Daoy (cell line): ENCODE measurements at places on chromosomes 3 and 15. TPM values are rescaled to one million over a fixed set of nuclear protein-coding genes. Genes with fewer than 3 reads are reported as not detected.

DNA sequence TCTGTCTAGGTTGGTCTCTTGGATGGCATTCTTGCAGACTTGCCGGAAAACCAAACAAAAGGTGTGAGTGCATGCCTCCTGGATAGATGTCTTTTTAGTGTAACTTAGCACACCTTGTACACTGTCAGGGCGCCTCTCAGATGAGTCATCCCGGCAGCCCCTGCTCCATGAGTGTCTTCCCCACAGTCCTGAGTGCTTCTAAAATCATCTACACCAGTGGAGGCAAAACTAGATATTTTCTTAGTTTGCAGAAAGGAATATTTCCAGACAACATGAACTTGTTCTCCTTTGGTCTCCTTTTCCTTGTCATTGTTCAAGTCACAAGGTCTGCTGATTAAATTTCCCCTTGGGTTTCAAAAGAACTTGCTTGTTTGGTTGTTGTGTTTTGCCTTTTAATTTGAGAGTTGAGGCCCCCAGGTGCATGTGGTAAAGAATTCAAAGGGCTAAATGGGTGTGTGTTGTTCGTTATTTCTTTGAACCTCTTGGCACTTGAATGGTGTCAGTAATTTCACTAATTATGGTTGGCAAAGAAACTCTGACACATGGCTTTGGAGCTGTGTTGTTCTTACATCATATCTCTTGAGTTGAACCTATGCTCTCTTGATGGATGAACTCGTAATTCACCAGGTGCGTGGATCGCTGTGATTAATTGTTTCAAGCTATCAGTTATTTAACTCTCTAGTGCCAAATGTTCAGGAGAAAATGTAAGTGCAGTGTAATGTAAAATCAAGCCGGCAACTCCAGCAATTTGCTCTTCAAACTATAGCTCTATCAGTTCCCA lies 98.2 kb downstream of the IGF1R start:
- no peak for DNase-seq

GRCh38 chr3:195198426-195199346 lies 72.3 kb downstream of the XXYLT1 start:
- no peak for DNase-seq

- peak; percentile 10 for DNase-seq
Observed at GRCh38 chr15:80121546-80121945, 31.3 kb upstream of the FAH start.

GRCh38 chr3:71487418-71487817 lies 96.1 kb downstream of the FOXP1 start:
- DNase-seq, result no peak

DNA sequence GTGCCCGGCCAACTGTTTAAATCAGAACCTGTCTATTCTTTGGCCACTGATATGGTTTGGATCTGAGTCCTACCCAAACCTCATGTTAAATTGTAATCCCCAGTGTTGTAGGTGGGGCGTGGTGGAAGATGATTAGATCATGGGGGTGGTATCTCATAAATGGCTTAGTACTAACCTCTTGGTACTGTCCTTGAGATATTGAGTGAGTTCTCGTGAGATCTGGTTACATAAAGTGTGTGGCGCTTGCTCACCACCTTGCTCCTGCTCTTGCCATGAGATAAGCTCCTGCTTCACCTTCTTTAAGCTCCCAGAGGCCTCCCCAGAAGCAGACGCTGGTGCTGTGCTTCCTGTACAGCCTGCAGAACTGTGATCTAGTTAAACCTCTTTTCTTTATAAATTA lies 42.4 kb downstream of the REC114 start:
- no peak for DNase-seq

GRCh38 chr15:73944161-73945129 lies 18.2 kb downstream of the LOXL1 start:
- no peak for DNase-seq

GRCh38 chr15:27486051-27486450 lies 515.1 kb downstream of the GABRG3 start:
- DNase-seq, result no peak

- no peak for DNase-seq
Observed at GRCh38 chr3:4817128-4817527, 162.1 kb upstream of the BHLHE40 start.

The C3orf38 gene
- 13.8 and 17.1 TPM in 2 replicates for total RNA-seq

DNA sequence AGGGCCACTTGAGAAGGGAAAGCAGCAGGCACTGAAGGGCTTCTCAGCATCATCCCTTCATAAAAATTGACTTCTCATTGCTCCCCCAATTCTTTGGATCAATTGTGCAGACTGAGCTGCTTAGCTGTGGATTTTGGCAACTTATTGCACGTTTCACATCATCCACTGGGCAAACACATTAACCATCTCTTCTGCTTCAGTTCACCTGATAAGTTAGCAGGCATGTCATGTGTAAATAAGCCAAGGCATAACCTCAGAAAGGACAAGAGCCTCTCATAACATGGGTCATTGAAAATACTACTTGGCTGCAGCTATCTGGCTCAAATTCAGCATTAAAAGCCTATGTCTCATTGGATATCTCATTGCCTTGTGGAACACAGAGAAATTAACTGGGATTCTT lies 366.5 kb downstream of the LRRC3B start:
- no peak for DNase-seq

DNA sequence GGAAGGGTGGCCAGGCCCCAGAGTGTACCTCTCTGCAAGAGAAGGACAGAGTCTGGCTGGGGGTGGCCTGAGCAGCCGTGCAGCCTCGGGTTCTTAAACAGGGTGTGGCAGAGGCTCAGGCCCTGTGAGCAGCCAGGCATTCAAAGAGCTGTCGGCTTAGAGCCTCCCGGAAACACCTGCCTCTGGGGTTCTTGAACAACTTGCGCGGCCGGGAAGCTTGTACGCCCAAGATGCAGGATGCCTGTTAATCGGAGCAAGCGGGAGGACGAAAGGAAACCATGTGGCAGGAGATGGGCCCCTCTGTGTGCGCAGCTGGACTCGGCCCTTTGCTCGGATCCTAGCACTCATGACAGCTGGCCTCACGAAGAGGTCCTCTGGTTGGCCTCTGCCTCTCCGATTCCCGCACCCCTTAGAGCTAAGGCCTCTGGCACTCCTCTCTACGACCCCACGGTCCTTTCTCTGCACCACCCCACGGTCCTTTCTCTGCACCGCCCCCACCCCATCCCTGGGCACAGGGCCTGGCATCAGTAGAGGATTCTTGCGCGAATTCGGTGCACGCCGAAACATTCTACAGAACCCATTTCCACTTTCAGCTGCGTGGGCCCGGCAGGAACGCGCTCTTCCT lies 23.9 kb upstream of the TXNRD3 start:
- no peak for DNase-seq

DNA sequence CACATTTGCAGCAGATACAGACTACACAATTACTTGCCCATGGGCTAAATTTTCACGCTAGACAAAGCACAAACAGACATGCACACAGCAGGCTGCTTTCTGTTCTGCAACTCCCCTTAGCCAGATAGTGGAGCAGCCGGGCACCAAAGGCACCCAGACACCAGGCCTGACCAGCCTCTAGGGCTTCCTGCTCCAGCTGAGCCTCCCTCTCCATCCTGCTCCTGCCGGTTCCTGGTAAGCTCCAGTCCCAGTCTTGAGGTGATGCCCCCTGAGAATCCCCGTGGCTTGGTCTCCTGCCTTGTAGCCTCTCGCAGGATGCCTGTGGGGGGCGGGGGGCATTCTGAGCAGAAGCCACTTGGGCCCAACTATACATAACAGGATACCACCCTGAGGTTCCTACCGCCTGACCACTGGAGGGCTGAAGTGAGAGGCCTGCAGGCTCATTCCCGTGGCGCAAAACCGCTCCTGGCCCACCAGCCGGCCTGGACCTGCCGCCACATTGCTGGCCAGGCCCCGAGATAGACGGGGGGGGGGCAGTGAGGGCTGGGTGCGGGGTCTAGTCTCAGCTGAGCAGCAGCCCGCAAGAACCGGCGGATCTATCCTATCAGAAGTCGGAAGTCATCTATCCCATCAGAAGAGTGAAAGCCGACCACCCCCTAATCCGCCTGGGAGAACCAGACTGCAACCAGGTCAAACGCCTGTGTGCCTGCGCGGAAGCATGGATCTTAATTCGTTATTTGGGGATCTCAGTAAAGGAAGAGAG lies 3.9 kb downstream of the FOXL2 start:
- no peak for DNase-seq

DNA sequence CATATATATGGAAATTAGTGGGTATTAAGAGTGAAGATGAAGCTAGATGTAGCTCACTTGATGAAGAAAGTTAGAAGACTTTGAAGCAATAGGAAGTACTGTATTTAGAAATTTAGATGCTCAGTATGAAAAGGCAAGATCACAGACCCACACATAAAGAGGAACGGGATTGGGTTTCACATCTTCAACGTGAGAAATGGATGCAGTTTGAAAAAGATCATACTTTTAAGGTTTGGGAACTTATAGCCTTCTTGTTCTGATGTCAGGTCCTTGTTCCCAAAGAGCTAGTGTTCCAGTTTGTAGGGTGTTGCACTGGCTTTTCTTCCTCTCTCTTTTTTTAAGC lies 16.7 kb downstream of the AP3S2 start:
- DNase-seq, result no peak

DNA sequence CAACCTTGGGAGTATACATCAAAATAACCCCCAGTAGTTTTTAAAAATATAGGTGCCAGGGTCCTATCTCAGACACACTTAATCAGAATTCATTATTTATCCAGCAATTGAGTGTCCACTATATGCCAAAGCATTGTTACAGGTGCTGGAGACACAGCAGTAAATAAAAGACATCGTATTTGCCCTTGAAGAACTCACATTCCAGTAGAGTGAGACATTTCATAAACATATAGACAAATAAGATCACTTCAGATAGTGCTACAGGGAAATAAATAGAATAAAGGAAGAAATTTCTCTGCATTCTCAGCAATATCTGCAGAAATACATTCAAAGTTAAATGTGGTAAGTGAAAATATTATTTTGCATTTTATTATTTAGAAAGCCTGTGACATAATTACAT lies 34.1 kb upstream of the ANKRD28 start:
- DNase-seq, result no peak

DNA sequence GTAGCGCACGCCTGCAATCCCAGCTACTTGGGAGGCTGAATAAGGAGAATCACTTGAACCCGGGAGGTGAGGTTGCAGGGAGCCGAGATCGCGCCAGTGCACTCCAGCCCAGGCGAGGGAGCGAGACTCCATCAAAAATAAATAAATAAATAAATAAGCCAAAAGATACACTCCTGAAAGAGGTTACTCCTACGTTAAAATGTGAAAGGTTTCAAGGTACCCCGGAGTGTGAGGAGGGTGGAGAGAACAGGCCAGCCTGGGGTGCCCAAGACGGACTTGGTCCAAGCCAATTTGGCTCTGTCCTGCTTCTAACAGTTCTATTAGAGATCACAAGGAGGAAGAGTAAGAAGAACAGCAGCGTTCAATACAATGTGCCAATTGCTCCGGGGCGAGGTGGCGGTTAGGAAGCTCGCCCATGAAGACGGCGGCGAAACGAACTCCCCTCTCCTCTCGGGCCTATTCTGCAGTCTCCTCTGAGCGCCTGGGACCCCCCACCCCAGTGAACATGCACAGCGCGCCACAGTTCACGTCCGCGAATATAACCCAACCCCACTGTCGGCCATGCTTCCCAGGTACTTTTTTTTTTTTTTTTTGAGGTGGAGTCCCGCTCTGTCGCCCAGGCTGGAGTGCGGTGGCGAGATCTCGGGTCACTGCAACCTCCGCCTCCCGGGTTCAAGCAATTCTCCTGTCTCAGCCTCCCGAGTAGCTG lies 942 bp downstream of the ELP6 start:
- DNase-seq, result peak; percentile 19

DNA sequence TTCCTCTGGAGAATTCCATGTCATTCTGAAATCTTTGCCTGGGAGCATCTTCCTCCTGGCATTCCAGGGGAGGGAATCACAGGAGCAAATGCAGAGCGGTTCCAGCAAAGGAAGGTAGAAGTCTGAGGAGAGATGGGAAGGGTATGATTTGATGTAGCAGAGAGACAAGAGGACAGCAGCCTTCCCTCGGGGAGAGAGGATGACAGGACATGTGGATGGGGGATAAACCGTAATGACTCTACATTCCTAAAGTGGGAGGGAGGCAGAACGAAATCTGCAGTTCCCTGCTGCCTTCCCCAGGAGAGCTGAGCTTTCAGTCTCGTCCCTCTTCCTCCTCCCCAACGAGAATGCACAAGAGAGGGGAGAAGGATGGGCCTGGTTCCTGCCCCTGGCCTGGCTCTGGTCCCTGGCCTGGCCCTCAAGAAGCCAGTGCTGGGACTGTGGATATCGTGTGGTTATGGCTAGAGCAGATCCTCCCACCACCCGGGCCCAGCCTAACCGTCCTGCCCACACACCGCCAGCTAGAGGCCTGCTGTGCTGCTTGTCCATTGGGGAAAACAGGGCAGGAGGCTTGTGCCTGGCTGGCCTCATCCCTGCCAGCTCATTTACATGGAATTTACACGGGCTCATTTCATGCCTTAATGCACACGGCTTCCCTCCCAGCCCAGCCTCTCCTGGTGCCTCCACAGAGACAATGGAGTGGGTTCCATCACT lies 26.6 kb downstream of the SEMA7A start:
- DNase-seq, result peak; percentile 97

The ISLR gene
- total RNA-seq, result 0.06 and 0.29 TPM in 2 replicates

- no peak for DNase-seq
Observed at GRCh38 chr3:19816631-19817030, 117.4 kb downstream of the EFHB start.

DNA sequence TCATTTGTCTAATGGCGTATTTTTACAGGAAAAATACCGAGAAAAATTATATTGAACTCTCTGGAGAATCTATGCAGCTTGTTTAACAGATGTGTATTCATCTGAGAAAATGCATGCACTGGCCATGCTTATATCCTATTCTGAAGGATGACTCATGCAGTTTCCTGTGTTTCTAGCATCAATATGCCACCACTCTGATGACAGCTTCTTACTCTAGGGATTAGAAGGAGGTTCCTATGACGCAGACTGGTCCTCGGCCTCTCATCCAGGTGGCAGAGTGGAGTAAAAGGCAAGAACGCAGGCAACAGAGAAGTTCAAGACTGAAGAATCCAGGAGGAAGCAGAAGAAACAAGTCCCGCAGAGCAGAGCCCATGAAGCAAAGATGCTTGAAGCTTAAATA lies 910.0 kb upstream of the ROBO1 start:
- DNase-seq, result peak; percentile 35

The GOLGA8S gene
- total RNA-seq, result not detected in 2 replicates
